ENCODE measurements at places on chromosomes 4 and X.

DNA sequence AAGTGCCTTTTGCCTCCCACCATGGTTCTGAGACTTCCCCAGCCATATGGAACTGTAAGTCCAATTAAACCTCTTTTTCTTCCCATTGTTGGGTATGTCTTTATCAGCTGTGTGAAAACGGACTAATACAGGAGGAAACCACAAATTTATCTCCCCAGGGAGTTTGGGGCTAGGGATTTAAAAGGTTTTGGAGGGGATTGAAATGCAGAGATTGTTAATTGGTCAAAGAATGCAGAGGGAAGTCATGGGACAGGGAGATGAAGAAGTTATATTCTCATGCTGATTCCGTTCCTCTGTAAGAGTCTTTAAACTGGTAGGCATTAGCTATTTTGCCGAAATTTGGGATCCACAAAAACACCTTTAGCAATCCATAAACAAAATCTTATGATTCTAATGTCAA, 57.9 kb downstream of the TKTL2 start:
- no peak for DNase-seq

GRCh38 chr4:52376132-52376704, 282.9 kb downstream of the USP46 start:
- DNase-seq, result peak; percentile 16

GRCh38 chrX:119147486-119147885, 19.9 kb upstream of the KIAA1210 start:
- DNase-seq, result no peak

- DNase-seq, result no peak
Measured at GRCh38 chr4:55170462-55170861, 45.1 kb upstream of the KDR start.

DNA sequence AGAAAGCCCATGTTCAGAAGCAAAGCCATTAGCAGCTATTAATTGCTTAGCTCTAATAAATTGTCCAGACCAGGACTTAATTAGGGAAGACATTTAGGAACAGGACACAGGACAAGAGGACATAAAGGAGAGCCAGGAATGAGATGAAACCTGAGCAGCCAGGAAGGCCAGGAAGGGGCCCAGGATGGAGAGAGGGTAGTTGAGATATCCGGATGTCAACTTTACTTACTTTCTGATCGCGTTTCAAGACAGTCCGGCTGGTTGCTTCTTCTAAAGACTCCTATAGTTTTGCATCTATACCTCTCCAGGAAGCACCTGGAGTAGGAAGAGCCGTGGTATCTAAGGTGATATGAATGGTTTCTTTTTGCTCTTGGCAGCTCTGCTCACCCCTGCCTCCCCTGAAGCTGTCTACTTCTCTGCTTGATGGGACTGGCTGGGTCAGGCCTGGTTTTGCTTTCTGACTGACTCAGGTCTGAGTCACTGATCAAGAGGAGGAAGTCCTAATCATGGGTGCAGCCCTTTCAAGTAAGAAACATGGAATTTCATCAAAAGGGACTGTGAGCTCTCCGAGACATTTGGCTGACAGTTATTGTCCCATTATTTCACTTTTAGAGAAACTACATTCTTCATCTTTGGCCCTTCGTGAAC, 733.3 kb downstream of the RPA4 start:
- no peak for DNase-seq

DNA sequence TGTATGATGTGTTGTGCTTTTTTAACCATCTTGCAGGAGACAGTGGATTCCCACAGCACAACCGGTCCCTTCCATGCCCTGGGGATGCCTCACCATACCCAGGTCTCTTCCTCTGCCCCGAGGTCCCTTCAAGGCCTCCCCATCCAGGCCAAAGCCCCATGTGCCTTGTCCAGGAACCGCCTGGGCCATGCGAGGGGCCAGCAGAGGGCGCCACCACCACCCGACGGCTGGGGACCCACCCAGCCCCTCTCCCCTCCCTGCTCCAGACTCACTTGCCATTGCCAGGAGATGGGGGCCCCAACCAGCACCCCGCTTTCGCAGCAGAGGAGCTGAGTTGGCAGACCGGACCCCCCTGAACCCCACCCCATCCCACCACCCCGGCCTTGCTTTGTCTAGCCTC, 485.5 kb downstream of the TRAM1L1 start:
- DNase-seq, result no peak

- no peak for DNase-seq
Measured at GRCh38 chrX:123846577-123847038, 13.2 kb upstream of the XIAP start.

GRCh38 chr4:125736057-125736456, 421.3 kb downstream of the FAT4 start:
- no peak for DNase-seq

GRCh38 chr4:148354186-148354585, 88.0 kb downstream of the NR3C2 start:
- no peak for DNase-seq

GRCh38 chrX:24204958-24205357, 55.4 kb downstream of the ZFX start:
- no peak for DNase-seq

GRCh38 chrX:103520386-103520785, 1.1 kb upstream of the RAB40A start:
- DNase-seq, result no peak

DNA sequence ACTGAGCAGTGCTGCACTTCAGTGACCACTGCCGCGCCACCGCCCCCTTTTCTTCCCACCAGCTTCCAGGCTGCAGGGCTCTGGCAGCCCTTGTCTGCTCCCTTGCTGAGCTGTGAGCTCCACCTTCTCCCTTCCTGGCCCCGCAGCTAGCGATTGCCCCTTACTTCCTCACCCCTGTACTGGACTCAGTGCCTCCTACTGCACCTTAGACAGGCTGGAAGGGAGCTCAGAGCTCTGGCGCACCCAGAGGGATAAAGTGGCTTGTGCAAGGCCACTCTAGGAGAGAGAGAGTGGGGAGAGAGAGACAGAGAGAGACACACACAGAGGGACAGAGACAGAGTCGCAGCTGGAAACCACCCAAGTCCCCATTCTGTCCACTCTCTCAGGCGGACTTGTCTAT, 6.0 kb downstream of the RASL11B start:
- no peak for DNase-seq

DNA sequence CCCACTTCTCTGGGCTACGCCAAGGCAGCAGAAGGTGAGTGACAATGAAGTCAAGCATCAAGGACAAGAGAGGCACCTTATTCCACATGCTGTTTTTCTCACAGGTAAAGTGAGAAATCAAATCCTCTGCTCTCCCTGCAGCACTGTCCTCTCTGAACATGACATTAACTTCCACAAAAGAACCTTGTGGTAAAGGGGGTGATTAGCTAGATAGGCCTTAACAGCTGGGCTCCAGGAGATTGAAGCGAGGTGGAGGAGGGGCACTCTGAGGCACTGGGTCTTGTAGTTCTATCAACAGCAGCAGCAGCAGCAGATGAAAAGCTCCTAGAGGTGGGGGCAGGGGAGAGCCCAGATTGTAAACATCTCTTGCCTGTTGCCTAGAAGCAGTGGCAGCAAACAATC, 96.8 kb upstream of the CXXC4 start:
- DNase-seq, result no peak

GRCh38 chrX:3567686-3568085, 145.8 kb downstream of the PRKX start:
- no peak for DNase-seq

DNA sequence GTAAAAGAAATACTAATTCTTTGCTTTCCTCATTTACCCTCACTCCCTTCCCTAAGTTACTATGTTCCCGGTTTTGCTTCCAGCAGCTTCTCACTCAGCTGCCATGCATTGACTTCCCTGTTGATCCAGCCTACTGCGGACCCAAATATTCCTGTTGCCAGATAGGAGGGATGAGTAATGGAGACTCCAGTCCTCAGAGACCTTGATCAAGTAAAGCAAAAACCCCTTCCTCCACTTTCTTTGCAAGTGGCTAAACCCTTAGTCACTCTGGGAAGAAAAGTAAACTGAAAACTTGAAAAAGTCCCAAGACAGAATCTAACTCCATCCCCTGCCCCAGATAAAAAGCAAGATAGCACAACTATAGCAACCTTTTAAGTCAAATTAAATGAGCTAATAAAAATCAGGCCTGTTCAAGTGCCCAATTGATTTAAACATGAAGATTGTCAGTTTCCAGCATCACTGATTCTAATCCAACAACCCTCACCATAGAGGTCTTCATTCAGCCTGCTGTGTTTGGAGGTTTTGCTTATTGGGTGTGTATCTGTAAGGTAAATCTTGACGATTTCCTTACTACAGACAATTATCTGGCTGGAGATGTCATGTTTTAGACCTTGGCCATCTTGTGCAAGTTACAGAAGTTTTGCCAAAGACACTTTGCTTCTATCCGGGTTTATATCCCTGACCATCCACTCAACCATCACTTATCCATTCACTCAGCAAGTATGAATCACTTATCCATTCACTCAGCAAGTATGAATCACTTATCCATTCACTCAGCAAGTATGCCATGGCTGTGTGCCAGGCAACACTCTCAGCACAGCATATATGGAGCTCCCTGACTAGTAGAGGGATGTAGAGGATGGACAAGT, 17.6 kb downstream of the FGFBP1 start:
- no peak for DNase-seq

- DNase-seq, result no peak
Measured at GRCh38 chrX:8284131-8284530, 113.1 kb upstream of the VCX2 start.

DNA sequence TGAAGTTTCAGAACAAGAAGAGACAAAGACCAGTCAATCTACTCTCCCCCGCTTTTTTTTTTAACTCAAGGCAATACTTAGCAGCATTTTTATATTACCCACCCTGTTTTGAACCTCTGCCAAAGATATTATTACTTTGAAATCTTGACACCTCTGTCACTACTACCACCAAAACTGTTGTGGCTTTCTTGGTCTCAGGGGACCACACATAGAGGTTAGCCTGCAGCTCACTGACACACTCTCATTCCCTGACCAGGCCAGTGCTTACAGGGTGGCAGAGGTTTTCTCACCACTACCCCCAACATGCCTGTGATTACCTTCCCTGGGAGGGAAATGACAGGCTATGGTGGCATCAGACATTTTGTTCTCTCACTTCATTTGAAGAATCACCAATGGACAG, 137.4 kb upstream of the STIM2 start:
- DNase-seq, result peak; percentile 45

- no peak for DNase-seq
Measured at GRCh38 chr4:124191329-124191728, 521.2 kb downstream of the ANKRD50 start.

DNA sequence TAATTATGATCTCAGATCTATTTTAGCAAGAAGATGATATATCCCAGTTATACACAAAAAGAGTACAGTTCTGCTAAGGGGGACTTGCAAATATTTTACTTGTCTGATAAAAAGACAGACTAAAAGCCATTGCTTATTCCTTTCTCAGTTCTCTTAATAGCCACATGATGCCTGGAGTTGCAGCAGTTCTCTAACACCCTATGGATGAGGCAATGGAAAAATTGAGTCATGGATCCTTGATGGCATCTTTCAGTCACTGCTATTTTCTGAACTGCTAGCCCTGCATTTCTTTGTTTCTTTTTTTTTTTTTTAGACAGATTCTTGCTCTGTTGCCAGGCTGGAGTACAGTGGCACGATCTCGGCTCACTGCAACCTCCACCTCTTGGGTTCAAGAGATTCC, 1956.7 kb downstream of the C4orf33 start:
- no peak for DNase-seq

DNA sequence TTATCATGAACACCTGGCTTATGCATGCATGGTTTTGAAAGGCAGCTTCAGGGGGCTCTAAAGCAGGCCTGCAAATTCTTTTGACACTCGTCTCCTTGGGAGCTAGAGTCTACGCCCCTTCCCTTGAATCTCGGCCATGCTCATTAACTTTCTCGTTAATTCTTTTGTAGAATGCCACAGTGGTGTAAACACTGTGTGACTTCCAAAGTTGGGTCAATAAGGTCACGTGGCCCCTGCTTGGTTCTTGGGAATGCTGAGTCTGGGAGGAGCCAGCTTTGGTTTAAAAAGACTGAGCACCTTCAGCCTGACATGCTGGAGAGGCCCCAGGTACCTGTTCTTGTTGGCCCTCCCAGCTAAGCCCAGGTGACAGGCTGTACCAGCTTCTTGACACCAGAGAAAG, 228.4 kb downstream of the DHRSX start:
- DNase-seq, result no peak

DNA sequence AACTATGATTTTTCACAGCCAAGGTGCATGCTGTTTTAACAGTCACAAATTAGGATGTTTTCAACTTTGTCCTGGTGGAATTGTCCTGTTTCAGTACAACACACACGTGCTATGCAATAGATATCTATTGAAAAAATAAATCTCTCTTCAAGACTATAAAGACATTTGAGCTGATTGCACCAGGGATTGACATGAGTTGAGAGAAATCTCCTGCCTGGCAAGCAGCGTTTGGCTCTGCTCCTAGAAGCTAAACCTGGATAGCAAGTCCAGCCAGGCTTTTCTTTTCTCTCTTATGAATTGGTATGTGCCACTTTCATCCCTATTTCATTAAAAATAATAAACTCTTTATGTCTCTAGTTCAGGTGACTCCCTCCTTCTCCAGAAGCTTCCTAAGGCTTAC, 16.6 kb upstream of the NPNT start:
- no peak for DNase-seq

GRCh38 chr4:147689067-147689466, 5.1 kb upstream of the PRMT9 start:
- peak; percentile 28 for DNase-seq

- no peak for DNase-seq
Measured at GRCh38 chr4:123832173-123833026, 435.8 kb downstream of the SPRY1 start.

DNA sequence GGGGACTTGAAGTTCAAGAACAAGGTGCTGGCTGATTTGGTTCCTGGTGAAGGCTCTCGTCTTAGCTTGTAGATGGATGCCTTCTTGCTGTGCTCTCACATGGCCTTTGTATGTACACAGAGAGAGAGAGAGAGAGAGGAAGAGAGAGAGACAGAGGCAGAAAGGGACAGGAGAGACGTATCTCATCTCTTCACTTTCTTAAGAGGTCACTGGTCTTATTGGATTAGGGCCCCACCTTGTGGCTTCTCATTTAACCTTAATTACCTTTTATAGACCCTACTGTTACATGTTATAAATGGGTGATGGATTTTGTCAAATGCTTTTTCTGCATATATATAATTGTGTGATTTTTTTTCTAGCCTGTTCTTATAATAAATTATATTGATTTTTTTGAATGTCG, 1444.2 kb downstream of the ADGRL3 start:
- DNase-seq, result no peak

DNA sequence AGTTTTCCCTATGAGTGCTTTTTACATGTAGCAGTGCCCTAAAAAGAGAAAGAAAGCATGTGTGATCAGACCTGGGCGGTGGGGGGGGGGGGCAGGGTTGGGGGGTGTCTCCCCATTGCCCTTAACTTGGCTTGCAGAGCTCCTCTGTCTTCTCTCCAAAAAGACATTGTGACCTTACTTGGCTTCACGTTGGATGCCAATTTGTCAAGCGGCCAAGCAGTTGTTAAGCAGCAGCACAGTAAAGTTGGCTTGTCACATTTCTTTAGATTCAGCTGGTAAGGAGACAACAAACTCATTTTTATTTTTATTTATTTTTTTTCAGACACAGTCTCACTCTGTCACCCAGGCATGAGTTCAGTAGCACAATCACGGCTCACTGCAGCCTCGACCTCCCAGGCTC, 57.3 kb upstream of the ZNF157 start:
- DNase-seq, result no peak

- DNase-seq, result no peak
Measured at GRCh38 chr4:95985791-95986550, 146.1 kb downstream of the PDHA2 start.

- DNase-seq, result no peak
Measured at GRCh38 chr4:141540643-141541042, 95.7 kb upstream of the IL15 start.

- DNase-seq, result no peak
Measured at GRCh38 chrX:149129767-149130166, 375.3 kb downstream of the IDS start.

- DNase-seq, result no peak
Measured at GRCh38 chr4:183411291-183411861, 33.1 kb upstream of the CDKN2AIP start.
